ENCODE measurements at places on chromosomes 1 and 21.

GRCh38 chr1:110636149-110636935 lies 30.2 kb upstream of the KCNA2 start:
- DNase-seq = no peak
- H3K27me3 ChIP-seq = peaks cover 52% of the 10 kb centered on the region
- no peaks in the 10 kb centered on the region for H3K36me3 ChIP-seq
- no peak overlapping the region for H3K4me3 ChIP-seq
- no peak overlapping the region for H3K27ac ChIP-seq

GRCh38 chr21:42746593-42747275 lies 93.3 kb downstream of the PDE9A start:
- no peak overlapping the region for H3K27ac ChIP-seq
- H3K27me3 ChIP-seq = no peaks in the 10 kb centered on the region
- H3K4me1 ChIP-seq = peaks cover 11% of the 10 kb centered on the region
- no peak overlapping the region for H3K4me3 ChIP-seq
- peaks cover 7% of the 10 kb centered on the region for H3K36me3 ChIP-seq

DNA sequence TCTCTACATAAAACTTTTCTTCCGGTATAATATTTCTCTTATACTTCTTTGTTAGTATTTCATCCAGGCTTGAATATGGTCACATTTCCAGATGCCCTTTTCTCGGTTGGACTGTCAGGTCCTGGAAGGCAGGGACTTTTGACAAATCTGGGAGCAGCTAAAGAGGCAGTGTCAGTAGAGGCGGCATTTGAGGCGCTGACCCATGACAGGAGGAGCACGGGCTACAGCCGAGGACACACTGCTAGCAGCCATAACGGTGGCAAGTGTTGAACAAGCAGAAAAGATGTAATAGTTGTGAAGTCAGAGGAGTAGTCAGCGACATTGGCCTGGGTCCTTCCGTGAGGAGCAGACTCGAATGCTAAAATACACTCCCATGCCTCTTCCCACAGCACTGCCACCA lies 14.5 kb upstream of the NRIP1 start:
- DNase-seq = no peak
- H3K4me3 ChIP-seq = no peak overlapping the region
- H3K36me3 ChIP-seq = no peaks in the 10 kb centered on the region
- H3K27ac ChIP-seq = no peak overlapping the region

DNA sequence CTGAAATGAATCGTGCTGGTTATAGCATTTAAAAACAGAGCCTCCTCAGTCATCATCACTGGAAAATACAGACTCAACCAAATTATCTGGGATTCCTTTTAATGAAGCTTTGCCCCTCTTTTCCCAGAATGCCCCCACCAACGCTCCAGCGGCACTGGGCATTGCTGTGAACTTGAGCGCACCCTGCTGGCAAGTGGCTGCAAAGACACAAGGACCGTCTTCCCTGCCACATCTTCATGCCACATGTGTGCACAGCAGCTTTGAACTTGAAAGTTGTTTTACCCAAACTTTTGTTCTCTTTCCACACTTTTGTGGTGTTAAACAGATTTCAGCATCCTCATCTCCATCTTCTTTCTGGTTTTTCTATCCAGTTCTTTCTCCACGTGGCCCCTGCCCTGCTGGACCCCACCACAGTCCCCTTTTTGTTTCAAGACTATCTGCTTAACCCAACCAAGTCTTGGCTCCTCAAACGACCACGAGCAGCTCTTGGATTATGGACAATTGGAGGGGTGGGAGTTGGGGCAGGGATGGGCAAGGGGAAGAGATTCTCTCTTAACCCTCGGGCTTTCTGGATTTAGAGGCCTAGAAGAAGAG lies 12.8 kb upstream of the LMX1A start:
- H3K4me3 ChIP-seq = no peak overlapping the region
- peaks cover 10% of the 10 kb centered on the region for H3K4me1 ChIP-seq
- H3K36me3 ChIP-seq = no peaks in the 10 kb centered on the region

GRCh38 chr1:187096689-187097088 lies 267.9 kb downstream of the PLA2G4A start:
- no peaks in the 10 kb centered on the region for H3K27me3 ChIP-seq
- no peak for DNase-seq
- H3K36me3 ChIP-seq = peaks cover 3% of the 10 kb centered on the region
- H3K27ac ChIP-seq = no peak overlapping the region

DNA sequence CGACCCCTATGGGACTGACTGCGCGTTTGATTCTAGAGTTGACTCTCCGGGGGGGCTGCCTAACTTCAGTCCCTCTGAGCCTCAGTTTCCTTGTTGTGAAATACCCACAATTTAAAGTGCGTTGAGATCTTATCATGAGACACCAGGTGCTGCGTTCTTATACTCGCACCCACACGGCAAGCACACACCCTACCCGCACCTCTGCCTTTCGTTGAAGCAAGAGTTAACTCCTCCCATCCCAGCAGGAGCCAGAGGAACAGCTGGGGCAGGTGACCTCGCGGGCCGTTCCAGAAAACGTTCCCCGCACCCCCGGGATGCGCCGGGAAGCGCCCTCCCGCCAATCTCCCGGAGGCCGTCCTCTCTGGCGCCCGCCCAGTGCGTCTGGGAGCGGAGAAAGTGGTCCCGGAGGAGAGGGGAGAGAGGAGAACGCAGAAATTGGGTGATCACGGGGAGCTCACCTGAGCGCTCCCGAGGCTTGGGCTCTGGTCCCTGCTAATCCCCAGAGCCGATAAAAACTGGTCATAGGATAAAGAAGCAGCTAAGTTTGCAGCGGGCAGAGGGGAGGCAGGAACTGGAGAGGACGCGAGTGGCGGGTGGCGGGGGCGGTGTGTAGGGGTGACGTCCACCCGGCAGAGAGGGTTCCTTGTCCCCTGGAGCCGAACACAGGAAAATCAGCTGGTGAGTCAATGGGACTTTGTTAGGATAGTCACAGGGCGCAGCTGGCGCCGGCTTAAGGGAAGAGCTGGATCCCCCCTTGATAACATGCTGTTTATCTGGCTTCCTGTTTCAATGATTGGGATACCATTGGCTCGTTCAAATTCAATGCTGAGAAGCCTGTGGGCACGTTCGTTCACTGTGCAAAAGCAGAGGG lies 869 bp downstream of the NAV1 start:
- H3K4me3 ChIP-seq = peak overlapping the region; percentile 86
- no peaks in the 10 kb centered on the region for H3K36me3 ChIP-seq
- DNase-seq = peak; percentile 57
- peaks cover 44% of the 10 kb centered on the region for H3K4me1 ChIP-seq

GRCh38 chr1:88800382-88801051 lies 90.8 kb downstream of the GTF2B start:
- no peak overlapping the region for H3K4me3 ChIP-seq
- peaks cover 6% of the 10 kb centered on the region for H3K4me1 ChIP-seq
- DNase-seq = no peak
- H3K27ac ChIP-seq = no peak overlapping the region
- H3K36me3 ChIP-seq = peaks cover 50% of the 10 kb centered on the region
- H3K27me3 ChIP-seq = no peaks in the 10 kb centered on the region
